ENCODE measurements at places on chromosomes 12 and 14.

DNA sequence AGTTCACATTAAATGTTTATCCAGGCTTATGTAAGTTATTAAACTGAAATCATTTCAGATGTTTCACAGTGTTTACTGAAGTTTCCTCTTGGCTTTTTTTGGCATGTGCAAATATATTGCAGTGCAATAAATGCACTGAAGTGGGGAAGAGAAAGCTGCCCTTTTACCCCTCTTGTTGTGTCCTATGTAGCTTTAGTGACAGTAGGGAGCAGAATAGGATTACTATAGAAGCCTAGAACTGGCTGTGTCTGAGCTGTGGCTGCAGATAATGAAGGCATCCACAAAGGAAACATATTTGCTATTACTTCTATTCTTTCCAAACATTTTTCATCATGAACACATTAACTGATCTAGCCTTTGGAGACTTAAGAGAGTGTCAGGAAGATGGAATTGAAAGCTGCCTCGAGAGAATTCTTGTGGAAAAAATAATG is 24.1 kb upstream of the CNTN1 start:
- DNase-seq: no peak

DNA sequence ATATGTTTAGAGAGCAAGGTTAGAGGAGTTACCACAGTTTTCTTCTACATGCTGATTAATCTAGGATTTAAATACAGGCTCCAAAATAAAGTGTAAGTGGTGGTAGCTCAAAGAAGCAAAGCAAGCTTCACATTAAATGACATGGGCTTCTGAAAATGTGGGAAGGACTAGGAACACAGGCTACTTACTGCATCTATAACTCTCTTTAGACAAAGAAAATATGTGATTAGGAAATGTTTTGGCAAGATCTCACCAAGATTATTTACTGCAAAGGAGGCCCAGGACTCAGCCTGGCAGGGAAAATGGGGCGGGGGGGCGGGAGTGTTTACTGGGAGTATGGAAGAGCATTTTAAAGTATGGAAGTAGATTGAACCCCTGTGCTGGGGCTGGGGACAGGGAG is 39.4 kb downstream of the ETV6 start:
- DNase-seq: no peak

GRCh38 chr12:121036810-121037326 is 2.2 kb downstream of the OASL start:
- DNase-seq: no peak

- no peak for DNase-seq
Measured at GRCh38 chr12:50934371-50934851, 17.9 kb upstream of the HIGD1C start.

DNA sequence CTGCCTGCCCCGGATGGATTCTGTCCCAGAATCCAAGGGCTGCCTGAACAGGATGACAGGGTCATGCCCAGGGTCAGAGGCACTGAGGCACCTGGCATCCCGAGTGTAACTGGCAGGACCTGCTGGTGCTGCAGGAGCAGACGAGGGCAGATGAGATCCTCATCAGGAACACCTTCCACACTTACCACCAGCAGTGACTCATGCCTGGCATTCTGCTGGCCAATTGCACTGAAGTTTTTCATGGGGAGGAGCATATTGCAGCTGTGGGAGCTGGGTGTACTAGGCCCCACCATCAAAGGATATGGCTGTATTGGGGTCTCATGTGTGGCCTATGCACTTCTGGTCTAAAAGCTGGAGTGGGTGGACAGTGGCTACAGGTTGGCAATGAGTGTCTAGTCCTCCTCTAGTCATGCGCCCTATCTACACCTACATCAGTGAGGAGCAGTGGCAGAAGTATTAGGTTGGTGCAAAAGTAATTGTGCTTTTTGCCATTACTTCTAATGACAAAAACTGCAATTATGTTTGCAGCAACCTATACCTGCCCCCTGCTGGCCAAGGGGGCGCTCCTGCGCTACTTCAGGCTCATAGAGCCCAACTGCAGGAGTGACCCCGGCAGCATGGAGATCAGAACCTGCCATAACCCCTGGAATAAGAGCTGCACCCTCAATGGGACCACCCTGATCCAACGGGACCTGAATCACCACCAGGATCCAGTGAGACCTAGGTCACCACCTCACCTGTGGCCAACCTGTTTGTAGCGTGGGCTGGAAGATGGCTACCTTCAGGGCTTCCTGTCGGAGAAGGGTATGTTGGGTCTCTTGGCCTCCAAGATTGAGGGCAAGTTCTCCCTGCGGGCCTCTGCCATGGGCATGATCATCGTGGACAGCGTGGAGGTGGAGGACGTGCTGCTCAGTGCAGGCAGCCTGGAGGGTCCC is 8.0 kb upstream of the C12orf42 start:
- DNase-seq: no peak

- DNase-seq: no peak
Measured at GRCh38 chr14:99478128-99478527, 2.5 kb downstream of the SETD3 start.

DNA sequence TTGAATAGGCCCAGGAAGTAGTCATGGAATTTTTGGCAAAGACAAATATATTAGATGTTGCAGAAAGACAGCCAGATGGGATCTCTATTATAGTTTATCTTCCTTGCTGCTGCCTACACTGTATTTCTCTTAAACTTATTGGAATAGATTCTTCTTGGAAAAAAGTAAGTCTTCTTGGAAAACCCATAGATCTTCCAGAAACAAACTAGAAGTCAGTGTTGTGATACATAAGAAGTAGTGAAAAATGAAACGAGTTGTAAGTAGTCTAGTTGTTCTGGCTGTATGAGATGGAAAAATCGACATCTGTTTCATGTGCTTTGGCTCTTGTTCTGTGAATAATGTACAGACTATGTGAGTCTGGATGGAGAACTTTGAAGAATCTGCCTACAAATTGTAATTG is 29.0 kb downstream of the GLIPR1L2 start:
- DNase-seq: no peak

GRCh38 chr14:75609116-75609515 is 30.7 kb downstream of the FLVCR2 start:
- no peak for DNase-seq

- DNase-seq: no peak
Measured at GRCh38 chr12:100020370-100020769, 35.6 kb upstream of the ANKS1B start.

- no peak for DNase-seq
Measured at GRCh38 chr12:47205532-47206449, 126.0 kb upstream of the AMIGO2 start.

DNA sequence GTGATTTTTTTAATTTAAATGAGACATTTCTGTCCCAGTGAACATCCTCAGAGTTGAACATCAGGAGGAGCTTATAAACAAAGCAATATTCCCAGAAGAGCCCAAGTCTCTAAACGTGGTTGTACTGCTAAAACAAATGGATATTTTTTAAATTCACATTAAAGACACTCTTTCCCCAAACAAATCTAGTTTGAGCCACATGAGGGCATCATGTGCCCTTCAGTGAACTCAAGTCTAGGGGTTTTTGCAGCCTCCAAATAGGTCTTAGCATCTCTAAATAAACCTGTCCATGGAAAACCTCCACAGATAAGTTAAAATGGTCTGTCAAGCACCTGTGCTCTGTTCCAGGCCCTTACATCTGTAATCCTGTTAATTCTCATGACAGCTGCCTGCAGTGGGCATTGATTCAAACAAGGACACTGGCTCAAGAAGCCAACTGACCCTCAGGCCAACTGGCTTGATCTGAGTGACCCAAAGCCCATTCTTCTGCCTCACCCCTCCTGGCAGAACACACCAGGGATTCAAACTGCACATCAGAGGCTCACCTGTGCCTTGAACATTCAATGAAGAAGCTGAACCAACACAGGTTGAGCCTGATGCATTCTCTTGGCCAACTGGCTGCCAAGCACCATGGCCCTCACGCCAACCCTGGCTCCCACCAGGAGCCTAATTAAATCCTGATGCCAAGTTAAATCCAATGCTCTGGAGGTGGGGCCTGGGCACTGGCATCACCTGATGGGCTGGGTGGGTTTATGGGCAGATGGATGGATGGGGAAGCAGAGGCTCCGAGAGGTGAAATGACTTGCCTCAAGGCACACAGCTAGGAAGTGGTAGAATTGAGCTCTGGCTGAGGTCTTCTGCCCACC is 8.6 kb downstream of the ISCU start:
- DNase-seq: no peak

DNA sequence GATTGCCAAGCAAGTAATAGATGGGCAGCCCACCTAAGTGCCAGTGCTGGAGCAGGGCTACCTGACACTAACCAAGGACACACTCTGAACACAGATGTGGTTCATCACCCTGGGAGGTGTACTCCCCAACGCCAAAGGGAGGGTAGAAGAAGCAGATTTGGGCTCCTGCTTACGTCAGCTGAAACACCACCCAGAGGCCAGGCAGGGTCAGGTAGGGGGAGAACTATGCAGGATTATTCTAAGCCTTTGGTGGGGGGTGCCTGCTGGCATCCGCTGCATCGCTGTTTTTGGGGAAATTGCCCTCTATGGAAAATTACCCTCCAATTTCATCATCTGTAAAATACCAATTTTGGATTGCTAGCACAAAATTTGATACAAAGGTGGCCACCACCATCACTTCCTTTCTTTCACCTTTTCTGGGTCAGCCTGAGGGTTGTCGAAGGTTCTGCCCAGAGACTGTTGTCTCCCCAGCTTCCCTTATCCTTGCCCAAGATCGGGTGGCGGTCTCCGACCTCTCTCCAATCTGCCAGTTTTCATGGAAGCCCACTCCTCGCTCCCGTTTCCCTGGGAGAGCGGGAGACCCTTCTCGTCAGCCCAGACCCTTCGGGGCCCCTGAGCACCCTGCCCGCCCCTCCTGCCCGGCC is 535 bp downstream of the BIN2 start:
- DNase-seq: no peak

DNA sequence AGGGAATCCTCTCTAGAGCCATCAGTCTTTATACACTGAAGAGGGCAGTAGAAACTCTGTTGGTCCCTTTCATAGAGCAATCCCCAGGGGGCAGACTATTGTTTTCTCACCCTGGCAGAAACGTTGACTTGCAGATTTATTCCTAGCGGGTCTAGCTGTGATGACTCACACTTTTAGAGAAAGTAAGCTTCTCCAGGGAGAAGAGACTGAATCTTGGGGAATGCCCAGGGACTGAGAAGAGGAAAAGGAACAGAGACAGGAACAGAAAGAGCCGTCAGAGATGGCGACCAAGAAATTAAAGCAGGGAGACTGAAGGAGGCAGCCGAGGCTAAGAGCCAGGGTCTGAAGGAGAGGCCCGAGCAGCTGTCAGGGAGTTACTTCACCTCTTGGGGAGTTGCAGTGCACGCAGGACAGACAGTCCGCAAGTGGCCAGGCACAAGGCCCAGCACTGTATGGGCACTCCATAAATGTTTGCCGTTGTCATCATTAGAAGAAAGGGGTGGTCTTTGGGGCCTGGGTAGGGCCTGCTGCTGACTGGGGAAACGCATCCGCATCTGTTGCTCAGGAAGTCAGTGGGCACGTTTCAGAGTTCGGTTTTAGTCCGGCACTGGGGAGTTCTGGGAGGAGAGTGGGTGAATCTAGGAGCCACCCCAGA is 13.0 kb downstream of the PLEKHG6 start:
- no peak for DNase-seq

GRCh38 chr12:130405332-130405731 is 67.6 kb downstream of the PIWIL1 start:
- no peak for DNase-seq

GRCh38 chr14:102235275-102235897 is 69.6 kb downstream of the MOK start:
- DNase-seq: peak; percentile 41

GRCh38 chr14:77856941-77857340 is 57.0 kb downstream of the ADCK1 start:
- no peak for DNase-seq

- no peak for DNase-seq
Measured at GRCh38 chr12:106066051-106066705, 72.6 kb downstream of the NUAK1 start.

DNA sequence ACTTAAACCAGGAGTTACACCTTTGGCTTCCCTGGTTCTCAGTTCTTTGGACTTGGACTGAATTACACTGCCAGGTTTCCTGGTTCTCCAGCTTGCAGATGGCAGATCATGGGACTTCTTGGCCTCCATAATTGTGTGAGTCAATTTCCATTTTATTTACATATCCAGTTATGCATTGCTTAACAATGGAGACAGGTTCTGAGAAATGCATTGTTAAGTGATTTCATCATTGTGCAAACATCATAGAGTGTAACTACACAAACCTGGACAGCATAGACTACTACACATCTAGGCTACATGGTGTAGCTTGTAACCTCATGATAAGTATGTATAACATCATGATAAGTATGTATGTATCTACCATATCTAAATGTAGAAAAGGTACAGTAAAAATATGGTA is 276.1 kb upstream of the BTG1 start:
- no peak for DNase-seq

DNA sequence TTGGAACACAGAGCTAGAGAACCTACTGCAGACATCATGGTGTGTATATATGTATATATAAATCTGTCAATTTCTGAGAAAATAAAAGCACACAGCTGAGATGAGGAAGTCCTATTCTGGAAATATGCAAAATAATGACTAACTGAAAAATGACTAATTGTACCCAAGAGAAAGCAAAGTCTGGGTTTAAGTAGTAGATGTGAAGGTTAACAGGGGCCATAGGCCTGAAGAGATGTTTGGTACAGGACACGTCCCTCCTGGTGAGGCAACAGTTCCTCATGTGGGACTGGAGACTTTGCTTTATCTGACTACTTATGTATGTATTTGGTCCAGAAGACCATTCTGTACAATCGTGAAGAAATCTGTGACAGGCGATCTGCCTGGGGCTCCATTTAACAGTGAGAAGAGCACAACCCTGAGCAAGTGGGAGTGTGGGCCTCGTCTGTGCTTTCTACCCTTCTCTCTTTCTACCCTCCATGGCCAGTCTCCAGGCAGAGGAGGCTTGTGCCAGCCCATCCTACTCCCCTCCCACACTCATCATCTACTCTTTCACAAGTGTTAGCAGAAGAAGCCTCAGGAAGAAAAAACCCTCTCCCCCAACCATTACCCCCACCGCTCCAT is 67.5 kb downstream of the SLC41A2 start:
- DNase-seq: no peak

GRCh38 chr12:76637807-76638206 is 78.2 kb upstream of the OSBPL8 start:
- no peak for DNase-seq

DNA sequence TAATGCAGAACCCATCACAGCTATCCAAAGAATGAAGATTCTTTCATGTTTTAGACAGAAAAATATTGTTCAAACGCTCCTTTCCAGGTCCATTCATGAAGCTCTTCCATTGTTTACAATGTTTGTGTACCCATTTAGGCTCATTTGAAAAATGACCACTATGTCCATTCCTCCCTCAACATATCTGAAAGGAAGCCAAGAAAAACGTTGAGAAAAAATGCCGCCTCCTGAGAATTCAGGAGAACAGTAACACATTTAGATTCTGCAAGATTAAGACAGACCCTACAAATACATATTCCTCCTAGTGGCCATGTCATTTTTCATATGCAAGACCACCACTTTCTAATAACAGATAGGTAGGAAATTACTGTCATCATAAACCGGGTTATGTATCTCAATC is 124.4 kb downstream of the SLC25A21 start:
- DNase-seq: no peak

GRCh38 chr14:49962621-49963020 is 69.7 kb downstream of the ARF6 start:
- DNase-seq: no peak

- DNase-seq: no peak
Measured at GRCh38 chr12:6313326-6313940, 3.0 kb downstream of the PLEKHG6 start.

Data from stimulated activated CD4-positive, alpha-beta T cell treated with anti-CD3 and anti-CD28 coated beads, Interleukin-1b, Interleukin-23, amount 100 ng/mL, for 1 hour (primary cell).